Activated T-cell treated with anti-CD3 and anti-CD28 coated beads for 48 hours (primary cell): ENCODE measurements at places on chromosomes 6 and 20.

- DNase-seq, result no peak
These were observed 286.9 kb upstream of the BMP2 start for GRCh38 chr20:6480328-6481200.

DNA sequence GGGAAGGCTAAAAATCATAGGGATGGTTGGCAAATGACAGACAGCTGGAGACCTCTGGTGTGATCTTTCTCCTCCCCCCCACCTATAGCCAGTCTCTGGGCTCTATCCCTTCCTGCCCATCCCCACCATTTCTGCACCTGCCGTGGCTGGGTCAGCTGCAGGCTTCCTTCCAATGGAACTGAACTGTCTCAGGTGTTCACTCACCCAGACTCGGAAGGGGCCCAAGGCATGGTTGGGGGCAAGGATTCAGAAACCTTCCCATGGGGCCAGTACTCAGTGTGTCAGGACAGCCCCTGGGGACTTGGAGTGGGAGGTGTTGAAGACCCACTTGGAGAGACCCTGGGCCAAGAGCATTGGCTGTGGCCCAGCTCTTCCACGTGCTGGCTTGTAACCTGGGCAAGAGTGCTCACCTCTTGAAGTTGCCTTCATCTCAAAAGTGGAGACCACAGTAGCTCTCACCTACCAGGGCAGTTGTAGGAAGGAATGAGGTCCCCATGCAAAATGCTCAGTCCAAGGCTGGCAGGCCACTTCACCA lies 1.7 kb upstream of the PHACTR3 start:
- DNase-seq, result no peak

DNA sequence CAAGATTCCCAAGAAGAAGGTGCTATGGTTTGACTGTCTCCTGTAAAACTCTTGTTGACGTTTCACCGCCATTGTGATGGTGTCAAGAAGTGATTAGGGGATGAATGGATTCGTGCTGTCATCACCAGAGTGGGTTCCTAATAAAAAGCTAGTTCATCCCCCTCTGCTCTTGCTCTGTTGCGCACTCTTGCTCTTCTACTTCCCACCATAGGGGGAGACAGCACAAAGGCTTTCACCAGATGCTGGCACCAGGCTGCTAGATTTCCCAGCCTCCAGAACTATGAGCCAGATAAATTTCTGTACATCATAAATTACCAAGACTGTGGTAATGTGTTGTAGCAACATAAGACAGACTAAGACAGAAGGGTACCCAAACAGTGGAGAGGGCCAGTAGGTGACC lies 21.6 kb upstream of the CCDC28A start:
- DNase-seq, result no peak

GRCh38 chr6:28597924-28598722 lies 72.4 kb downstream of the GPX5 start:
- no peak for DNase-seq

- no peak for DNase-seq
These were observed 88.8 kb downstream of the CD24 start for GRCh38 chr6:106885679-106886078.

DNA sequence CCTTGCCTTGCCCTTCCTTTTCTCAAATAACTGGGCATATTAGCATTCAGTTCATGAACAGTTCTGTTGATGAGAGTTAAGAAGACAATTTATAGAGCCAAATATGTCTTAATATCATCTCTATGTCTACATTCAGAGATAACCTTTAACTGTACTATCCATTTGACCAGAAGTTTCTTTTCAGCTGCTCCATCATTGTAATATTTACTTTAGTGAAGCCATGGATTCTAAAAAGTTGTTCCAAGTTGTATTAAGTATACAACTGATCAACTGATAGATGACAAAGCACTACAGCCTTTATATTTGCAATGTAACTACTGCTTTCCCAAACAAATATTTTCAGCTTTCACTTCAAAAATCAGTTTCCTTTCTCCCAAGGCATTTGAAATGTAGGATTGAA lies 1252.7 kb downstream of the EPHA7 start:
- no peak for DNase-seq

DNA sequence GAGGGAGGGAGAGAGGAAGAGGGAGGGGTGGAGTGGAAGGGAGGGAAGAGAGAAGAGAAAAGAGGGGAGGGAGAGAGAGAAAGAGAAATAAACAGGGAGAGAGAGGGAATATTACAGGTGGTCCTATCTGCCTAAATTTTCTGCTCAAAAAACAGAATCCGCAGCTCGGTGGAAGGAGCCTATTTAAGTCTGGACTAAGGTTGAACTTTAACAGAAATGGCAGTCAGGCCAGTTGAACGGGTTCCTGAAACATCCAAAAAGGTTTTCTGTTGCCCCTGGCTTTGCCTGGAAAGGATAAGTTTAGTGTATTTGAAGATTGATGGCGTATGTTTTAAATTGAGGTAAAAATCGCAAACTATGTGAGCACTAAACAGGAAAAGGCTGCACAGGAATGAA lies 2.2 kb downstream of the TFAP2B start:
- DNase-seq, result no peak

DNA sequence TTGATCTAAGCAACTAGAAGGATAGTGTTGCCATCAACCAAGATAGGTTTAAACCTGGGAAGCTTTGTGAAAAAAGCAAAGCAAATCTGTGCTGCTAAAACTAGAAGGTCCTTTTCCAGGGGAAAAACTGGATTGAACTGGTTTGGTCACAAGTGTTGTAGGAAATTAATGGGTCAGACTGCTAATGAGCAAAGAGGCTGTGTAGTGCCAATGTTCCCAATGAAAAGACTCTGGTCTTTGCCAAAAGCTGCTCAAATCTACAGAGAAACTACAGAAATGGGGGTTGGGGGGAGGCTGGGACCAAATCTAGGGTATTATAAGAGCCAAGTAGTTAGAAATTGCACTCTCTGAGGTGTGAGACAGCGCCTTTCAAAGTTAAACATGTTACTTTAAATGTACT lies 85.0 kb downstream of the PLCG1 start:
- no peak for DNase-seq

DNA sequence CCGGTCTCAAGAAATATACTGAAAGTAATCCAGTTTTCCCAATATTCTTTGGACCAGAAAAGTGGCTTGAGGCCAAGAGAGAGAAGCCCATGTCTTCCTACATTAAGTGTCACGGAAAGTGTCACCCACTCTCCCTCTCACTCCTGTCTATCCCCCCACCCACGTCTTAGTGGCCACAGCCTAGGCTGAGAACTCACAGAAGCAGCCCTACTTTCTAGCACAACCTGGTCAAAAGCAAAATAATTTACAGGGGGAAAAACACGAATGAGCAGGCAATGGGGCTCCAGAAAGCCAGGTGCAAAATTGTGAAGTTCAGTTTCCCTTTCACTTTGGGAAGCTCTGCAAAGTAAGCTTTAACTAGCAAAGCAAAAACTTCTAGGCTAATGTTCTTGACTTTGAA lies 118.0 kb downstream of the OPRM1 start:
- no peak for DNase-seq

GRCh38 chr6:22789315-22789714 lies 219.9 kb downstream of the HDGFL1 start:
- DNase-seq, result no peak

- peak; percentile 8 for DNase-seq
These were observed 29.0 kb upstream of the EEF1E1 start for GRCh38 chr6:8131265-8131897.

GRCh38 chr20:41299899-41300298 lies 17.6 kb downstream of the ZHX3 start:
- no peak for DNase-seq

DNA sequence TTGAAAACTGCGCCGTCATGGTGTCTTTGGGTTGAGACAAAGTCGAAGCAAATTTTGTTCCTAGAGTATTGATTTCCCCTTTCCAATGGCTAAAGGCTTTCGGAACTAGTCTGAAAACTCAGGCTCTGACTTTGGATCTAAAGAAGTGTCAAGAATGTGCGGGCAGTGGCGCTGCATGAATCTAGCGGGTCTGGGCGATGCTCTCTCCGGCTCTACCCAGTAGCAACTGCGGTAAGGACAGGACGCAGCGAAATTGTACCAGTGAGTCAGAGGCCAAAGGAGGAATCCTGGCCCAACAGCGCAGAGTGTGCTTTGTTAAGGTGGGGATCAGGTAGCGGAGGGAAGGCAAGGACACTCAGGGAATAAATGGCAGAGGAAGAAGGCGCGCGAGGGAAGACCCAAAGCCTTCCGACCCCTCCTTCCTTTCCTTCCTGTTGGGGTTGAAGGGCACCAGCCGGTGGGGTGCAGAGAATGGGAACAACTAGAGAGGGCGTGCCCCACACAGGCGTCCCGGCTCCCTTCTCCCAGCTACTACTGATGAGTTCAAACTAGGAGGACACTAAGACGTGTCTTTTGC lies 32.1 kb downstream of the HLA-F start:
- DNase-seq, result no peak

- DNase-seq, result no peak
These were observed 395.9 kb downstream of the CDH26 start for GRCh38 chr20:60354024-60354580.

GRCh38 chr20:46914789-46915379 lies 20.2 kb downstream of the EYA2 start:
- no peak for DNase-seq

- DNase-seq, result no peak
These were observed 52.9 kb upstream of the CTNNBL1 start for GRCh38 chr20:37640600-37641561.

- DNase-seq, result no peak
These were observed 391.6 kb downstream of the ADGRB3 start for GRCh38 chr6:69026715-69027114.

- no peak for DNase-seq
These were observed 75.9 kb downstream of the RREB1 start for GRCh38 chr6:7183707-7184106.

GRCh38 chr6:145309842-145310535 lies 425.3 kb downstream of the EPM2A start:
- no peak for DNase-seq

DNA sequence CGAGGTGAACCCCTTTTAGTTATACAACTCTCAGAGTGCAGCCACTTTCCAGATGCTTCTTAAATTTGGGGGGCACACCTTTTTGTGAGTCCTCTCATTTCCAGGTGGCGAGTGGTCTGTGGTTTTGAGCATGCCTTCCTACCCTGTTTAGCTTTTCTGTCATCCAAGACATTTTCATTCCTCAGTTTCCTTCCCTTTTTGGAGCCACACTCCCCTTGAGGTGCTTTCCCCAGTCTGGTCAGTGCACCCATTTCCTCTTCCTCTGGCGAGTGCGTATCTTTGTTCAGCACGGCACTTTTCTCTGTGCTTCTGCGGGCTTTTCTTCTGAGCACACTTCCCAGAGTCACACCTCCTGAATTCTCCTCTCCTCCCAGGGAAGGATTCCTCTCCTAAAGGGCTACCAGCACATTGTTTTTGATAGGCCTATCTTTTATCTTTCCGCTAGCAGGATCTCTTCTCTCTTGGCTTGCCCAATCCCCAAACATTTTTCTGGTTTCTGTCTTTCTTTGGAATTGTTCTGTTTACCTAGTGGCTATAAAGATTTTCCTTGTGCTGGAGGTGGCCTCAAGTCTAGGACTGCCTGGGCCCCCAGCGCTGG lies 1.4 kb downstream of the PHF20 start:
- no peak for DNase-seq

DNA sequence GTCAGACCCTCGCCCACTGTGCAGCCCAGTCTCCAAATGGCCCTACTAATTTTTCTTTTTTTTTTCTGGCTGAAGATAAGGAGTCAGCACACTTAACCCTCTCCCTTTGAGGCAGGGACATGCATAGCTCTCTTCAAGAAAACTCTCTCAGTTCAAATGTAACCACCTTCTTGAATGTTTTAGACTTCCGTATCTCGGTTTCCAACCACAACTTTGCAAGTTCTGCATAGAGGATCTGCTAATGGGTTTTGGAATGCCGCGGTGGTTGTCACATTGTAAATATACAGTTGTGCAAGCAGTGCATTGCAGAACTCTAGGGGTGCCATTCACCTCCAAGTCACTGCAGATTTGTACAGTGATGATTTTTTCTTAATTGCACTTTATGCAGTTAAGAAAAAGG lies 59.4 kb upstream of the SLC35B3 start:
- no peak for DNase-seq

DNA sequence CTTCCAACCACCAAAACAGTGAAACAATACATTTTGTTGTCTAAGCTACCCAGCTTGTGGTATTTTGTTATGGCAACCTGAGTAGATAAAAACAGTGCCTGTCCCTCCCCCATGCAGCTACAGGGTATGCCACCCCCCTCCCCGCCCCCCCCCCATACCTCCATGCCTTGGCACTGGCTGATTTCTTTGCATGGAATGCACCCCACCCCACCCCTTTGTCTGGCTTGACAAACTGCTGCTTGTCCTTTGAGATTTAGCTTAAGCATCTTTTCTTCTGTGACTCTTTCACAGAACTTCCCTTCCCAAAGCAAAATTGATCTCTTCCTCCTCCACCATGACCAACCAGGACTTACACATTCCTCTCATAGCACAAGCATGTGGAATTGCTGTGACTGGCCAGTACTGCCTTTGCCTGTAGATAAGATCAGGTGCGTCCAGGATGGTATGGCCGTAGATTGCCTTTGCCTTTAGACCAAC lies 64.6 kb upstream of the ADGRF1 start:
- no peak for DNase-seq

DNA sequence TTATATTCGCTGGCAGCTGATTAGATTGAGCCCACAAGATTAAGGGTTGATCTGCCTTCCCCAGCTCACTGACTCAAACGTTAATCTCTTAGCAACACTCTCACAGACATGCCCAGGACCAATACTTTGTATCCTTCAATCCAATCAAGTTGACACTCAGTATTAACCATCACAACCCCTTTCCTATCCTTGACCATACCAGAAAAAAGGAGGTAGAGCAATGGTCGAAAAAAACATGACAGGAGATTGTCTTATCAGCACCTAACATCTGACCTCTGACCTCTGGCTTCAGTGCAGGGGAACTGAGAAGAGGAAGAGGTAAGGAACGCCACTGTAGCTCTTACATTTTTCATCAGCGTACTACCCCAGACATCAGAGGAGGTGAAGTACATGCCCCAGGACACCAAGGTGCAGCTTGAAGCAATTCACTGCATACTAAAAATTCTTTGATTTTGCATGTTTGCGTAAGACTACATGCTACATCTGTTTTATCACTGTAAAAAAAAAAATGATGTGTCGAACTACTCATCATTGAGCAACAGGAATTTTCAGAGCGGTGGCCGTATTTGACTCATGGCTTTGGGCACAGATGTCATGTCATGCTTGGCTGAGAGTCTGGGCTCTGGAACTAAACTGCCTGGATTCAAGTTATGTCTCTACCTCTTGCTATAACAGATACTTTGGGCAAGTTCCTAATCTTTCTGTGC lies 188.0 kb upstream of the TAB2 start:
- DNase-seq, result no peak

DNA sequence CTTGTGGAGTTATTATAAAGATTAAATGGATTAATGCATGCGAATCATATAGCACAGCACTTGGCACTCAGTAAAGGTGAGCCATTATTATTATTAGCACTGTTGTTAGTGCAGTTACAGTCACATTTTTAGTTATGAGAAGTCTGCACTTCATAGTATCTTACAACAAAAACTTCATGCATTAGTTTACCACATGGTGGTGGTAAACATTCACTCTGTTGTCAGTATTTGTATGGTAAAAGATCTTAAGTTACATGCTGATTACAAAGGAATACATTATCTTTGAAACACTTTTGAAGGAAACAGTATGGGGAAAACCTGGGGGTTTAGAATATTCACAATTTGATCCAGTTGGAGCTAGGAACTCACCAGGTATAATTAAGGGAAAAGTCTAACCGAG lies 20.8 kb downstream of the TMEM14A start:
- DNase-seq, result no peak
